ENCODE measurements at places on chromosomes 6 and 20. TPM values are rescaled to one million over a fixed set of nuclear protein-coding genes. Genes with fewer than 3 reads are reported as not detected.

Gene FAM162B
- not detected for total RNA-seq

Gene NEU1
- total RNA-seq: 95.3 TPM

Gene SERINC1
- 78.7 TPM for total RNA-seq

Gene RNASET2
- 91.4 TPM for total RNA-seq

Gene LTB
- total RNA-seq: not detected

Gene PAQR8
- 186 TPM for total RNA-seq

Gene PRICKLE4
- total RNA-seq: 10.5 TPM

Gene MOG
- total RNA-seq: not detected

Gene GDAP1L1
- total RNA-seq: 1.2 TPM

Gene BLOC1S5
- 9.9 TPM for total RNA-seq

Measured in Peyer's patch (tissue), 4 donors.